ENCODE measurements at places on chromosomes 7 and 10.

DNA sequence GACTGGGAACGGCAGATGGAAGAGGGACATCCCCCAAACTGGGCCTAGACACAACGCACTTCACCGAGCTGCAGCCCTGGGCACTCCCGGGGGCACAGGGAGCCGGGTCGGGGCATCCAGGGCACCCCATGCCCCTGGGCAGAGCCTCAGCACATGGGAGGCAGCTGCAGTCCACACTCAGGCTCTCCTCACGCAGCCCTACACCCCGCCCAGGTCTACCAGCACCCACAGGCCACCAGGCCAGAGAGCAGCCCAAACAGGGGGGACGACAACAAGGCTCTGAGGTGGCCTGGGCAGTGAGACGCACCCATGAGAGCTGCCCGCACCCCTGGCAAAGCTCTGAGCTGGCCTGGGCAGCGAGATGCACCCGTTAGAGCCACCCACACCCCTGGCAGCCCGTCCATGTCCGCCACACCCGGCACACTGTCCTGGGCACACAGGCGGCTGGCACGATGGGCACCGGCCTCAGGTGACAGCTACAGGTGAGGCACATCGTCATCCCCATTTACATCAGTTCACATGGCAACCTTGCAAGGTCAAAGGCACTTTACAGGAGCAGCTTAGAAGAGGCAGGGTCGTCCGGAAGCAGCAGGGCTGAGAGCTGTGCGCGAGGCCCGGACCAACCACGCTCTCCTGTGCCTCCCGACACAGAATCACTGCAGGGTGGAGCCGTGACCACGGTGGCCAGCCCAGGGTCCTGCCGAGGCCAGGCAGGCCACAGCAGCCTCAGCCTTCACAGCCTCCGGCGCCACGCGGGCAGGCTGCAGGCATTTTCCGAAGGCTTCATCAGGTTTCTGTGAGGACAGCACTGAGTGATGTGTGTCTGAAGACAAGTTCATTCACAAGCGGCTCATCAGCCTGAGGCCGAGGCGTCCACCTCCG is 228.6 kb downstream of the MAD1L1 start:
- no peak for DNase-seq

DNA sequence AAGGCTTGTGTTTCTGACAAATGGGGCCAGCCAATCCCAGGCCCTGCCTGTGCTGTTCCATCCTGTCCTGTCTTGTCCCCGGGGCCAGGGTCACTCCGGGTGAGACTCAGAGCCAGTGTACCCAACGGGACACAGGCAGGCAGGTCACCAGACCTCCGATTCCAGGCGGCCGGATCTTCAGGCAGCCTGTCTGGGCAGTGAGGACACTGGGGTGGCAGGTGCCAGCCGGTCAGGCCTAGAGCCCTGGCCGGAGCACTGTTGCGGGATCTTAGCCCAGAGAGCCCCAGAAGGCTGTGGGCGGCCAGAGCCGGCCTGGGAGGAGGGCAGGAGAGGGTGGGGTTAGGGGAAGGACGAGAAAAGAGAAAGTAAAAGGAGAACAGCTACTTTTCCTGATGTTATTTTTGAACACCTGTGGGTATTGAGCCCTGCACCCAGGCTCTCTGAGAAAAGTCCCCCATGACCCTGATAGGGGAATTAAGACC is 134.3 kb upstream of the TNRC18 start:
- DNase-seq: no peak

- no peak for DNase-seq
Measured at GRCh38 chr10:51368943-51369342, 294.7 kb downstream of the PRKG1 start.

GRCh38 chr10:86944031-86944419 is 13.4 kb downstream of the MMRN2 start:
- no peak for DNase-seq

DNA sequence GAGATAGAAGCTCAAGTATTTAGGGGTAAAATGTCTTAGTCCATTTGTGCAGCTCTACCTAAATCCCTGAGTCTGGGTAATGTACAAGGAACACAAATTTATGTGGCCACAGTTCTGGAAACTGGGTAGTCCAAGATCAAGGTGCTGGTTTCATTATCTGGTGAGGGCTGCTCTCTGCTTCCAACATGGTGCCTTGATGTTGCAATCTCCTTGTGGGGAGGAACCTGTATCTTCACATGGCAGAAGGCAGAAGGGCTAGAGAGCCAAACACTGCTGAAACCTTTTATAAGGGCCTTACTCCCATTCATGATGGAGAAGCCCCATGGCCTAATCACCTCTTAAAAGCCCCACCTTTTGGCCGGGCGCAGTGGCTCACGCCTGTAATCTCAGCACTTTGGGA is 8.7 kb upstream of the BAZ1B start:
- no peak for DNase-seq

- no peak for DNase-seq
Measured at GRCh38 chr7:27641581-27642230, 21.0 kb downstream of the HIBADH start.

DNA sequence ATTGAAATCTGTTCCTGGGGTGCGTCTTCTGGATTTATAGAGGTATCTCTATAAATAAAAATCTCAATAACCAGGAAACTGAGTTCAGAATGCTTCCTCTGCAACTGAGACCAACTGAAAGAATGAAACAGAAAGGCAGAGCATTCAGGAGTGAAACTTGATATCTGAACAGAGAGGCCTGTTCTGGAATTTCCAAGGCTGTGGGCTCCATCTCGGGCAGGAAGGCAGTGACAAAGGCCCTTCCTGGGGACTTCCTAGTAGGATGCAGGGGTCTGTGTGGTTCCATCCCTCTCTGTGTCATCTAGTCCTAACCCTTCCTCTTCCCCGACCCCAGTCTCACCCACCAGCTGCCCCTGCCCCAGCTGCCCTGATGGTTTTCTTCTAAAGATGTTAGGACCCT is 52.0 kb downstream of the JCAD start:
- DNase-seq: no peak

DNA sequence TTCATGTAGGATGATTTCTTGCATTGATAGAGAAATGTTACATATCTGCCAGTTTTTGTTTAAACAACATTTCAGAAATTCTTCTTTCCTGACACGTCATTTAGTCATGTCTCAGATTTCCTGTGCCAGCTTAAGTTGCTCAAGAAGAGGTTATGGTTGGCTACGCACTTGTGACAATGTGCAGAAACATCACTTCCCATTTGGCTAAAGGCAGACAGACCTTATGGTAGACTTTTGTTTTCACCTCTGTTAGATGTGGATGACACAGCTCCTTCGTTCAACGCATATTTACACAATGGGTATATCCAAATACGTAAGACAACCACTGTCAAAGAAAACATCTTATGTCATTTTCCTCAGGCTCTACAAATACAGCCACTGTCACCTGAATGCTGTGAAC is 125.8 kb downstream of the DOCK4 start:
- DNase-seq: no peak

DNA sequence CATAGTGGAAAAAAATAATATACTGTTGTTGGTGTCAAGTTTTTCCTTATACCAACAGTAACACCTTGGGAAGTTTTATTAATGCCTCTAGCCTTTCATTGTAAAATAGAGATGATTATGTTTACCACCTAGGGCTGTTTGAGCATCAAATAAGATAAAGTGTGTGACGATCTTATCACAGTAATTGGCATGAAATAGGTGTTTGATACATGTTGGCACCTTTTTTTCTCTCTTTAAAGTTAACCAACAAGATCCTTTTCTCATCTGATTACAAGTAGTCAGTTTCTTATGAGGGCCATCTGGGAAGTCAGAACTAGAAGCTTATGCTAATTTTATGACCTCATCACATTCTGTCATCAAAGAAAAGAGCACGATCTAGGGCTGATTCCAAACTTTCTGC is 669.5 kb downstream of the CCSER2 start:
- DNase-seq: no peak

GRCh38 chr7:112407261-112407660 is 43.0 kb upstream of the IFRD1 start:
- DNase-seq: no peak

DNA sequence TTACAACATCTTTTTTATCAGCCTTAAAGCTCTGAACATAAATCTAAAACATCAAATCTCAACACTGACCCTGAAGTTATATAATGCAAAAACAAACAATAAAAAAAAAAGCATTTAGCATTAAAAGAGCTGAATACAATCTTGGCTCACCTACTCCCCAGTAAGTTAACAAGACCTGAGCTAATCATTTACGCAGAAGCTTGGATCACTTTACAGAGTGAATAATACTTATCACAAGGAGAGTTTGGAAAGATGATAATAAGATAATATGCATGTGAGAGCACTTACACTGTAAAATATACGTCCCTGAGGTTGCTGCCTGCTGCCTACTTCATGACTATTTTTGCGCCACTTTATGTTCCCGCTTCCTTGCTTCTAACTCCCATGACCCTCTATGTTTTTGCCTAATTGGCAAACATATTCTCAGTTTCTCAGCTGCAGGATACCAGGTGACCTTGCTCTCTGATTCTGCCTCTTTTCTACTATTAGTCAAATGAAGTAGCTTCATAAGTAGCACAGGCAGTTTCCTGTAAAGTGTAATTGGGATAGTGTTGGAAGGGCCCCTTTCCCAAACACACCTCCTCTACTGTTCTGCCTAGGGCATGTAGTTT is 333.6 kb downstream of the LRRTM3 start:
- DNase-seq: no peak
